Epithelial cell of esophagus (primary cell): ENCODE measurements at places on chromosomes 7 and 10.
A peak's percentile ranks its signal among the peaks of the same experiment; 100 is the strongest.

GRCh38 chr7:26185131-26185843 lies 15.3 kb downstream of the HNRNPA2B1 start:
- DNase-seq: no peak

GRCh38 chr10:114550756-114551635 lies 107.1 kb downstream of the ABLIM1 start:
- DNase-seq: peak; percentile 43

- DNase-seq: no peak
These were observed 911.9 kb upstream of the LRRN3 start for GRCh38 chr7:110179037-110179436.

DNA sequence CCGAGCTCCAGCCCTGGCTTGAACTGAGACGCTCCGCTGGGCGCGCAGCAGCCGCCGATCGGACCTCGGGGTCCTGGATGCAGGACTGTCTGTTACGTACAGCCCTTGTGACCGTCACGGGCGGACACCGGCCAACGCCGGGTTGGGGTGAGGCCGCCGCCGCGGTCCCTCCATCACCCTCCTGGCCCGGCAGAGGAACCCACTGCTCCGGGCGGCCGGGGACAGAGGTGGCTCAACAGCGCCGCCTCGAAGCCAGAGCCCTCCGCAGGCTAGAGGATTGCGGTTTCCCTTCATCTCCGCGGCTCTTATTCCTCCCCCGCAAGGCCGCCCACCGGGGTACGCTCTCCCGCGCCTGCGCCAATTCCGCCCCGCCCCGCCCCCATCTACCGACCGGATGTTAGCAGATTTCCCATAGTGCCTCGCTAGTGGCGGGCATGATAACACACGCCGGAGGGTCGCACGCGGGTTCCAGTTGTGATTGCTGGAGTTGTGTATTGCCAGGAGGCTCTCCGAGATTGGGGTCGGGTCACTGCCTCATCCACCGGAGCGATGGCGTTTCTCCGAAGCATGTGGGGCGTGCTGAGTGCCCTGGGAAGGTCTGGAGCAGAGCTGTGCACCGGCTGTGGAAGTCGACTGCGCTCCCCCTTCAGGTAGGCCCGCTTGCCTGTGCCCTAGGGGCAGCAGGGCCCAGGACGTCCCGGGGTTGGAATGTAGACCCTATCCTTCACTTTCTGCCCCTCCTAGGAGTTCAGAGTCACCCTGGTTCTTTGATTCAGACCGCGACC lies at the start of gene TFAM:
TFAM (plus strand) TSS at position 412 of the 785 bp plus-strand sequence; CDS start at position 550, 138 bp downstream.
- DNase-seq: peak; percentile 92

GRCh38 chr7:1054861-1055450 lies 10.6 kb downstream of the GPR146 start:
- no peak for DNase-seq

GRCh38 chr10:63286340-63286739 lies 153.2 kb downstream of the NRBF2 start:
- DNase-seq: no peak

DNA sequence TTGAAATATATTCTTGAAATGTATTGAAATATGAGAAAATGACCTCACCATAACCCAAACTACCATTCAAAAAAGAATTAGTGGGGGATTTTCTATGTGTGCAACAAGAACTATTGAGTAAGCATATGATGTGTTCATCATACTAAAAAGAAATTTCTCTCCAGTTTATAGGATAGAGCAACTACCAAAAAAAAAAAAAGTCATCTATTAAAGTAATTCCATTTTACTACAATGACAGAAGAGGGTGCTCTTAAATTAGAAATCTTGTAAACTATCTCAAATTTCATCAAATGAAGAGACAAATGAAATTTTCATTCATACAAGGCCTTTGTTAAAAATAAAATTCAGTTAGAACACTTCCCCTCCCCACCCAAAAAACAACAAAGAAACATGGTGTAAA lies 195.4 kb upstream of the PLXDC2 start:
- no peak for DNase-seq

DNA sequence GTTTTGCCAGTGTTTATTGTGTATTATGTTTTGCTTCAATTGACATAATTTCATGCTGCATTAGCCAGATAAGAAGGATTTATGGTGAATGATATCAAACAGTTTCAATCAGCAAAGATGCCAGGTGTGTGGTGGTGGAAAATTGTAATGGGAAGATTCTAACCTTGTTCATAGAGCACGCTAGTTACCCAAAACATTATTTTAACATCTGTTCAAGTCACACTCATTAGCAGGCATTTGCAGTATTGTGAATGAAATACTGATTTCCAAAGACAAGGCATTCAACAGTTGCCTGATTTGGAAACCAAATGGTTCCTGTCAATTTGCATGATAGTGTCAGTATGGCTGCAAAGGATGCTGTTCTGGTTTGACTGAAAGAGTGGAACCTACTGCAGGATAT lies 129.7 kb downstream of the EPC1 start:
- no peak for DNase-seq
